Lower leg skin (tissue), 4 donors: ENCODE measurements at places on chromosomes 3 and 15. TPM values are rescaled to one million over a fixed set of nuclear protein-coding genes. Genes with fewer than 3 reads are reported as not detected.

GRCh38 chr3:152459118-152459515 lies 190.4 kb downstream of the MBNL1 start:
- no peak for DNase-seq

DNA sequence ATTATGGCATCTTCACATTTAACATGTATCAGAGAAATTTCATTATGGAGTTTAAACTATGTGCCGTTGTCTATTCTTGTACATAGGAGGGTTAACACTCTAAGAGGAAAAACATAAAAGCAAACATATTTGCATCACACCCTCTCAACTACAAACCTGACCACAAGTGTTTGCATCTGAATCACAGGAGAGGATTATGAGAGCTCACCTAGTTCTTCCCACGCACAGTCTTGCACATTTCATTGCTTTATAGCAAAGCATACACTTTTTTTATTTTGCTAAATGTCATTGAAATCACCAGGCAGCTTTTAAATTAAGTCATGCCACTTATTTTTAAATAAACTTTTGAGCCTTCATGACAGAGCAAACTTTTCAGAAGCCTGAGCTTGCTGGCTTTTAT lies 12.5 kb downstream of the TRAT1 start:
- no peak for DNase-seq

DNA sequence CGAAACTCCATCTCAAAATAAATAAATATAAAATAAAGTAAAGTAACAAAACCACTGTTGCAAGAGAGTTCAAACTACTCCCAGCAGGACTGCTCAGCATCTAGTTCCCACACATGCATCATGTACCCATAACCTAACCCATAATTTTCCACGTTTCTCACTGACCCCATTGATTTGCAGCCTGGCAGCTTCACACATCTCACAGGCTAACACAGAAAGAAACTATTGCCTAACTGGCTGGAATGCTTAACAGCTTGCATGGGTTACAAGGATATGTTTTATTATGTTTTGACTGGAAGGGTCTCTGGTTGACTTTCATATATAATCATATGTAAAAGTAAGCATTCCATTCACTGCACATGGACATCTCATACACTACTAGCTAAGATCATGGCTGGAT lies 55.6 kb upstream of the TBC1D23 start:
- DNase-seq = no peak

GRCh38 chr3:109687626-109688025 lies 350.3 kb upstream of the DPPA4 start:
- no peak for DNase-seq

Gene UMPS
- total RNA-seq = 13.4 TPM

- DNase-seq = peak; percentile 92
Measured at GRCh38 chr3:165206454-165207266, 10.5 kb upstream of the SLITRK3 start.

DNA sequence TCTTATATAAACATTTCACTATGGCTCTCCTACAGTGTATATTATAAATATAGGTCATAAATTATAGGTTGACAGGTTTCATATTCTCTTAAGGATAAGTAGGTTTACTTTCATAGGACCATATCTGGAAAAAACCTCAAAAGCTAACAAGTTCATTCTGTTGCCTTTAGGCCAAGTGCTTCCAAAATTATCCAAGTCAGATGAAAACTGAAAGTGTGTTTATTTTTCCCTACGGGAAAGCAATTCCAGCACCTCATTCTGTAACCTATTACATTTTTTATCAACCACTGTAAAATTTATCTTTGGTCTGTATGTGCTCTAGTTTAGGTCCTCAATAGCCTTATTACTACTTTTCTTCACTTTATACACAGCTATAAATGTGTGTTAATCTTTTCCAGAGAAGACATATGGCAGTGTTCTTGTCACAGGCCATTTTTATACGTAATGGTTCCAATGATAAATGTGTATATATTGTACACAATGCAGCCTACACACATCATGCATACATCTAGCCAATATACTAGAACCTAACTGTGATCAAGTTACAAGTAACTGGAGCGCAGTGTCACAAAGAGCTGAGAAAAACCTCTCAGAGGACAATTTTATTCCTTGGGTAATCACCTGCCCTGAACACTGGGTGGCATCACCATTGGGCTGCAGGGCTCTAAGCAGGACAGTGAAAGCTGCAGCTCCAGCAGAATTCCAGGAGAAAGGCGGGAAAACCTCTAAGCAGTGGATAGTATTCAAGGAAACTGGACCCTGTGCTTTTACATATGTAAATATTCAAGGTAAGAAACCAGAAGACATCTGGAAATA lies 251.3 kb downstream of the CTNNB1 start:
- no peak for DNase-seq

GRCh38 chr3:109819734-109820133 lies 482.4 kb upstream of the DPPA4 start:
- DNase-seq = no peak

DNA sequence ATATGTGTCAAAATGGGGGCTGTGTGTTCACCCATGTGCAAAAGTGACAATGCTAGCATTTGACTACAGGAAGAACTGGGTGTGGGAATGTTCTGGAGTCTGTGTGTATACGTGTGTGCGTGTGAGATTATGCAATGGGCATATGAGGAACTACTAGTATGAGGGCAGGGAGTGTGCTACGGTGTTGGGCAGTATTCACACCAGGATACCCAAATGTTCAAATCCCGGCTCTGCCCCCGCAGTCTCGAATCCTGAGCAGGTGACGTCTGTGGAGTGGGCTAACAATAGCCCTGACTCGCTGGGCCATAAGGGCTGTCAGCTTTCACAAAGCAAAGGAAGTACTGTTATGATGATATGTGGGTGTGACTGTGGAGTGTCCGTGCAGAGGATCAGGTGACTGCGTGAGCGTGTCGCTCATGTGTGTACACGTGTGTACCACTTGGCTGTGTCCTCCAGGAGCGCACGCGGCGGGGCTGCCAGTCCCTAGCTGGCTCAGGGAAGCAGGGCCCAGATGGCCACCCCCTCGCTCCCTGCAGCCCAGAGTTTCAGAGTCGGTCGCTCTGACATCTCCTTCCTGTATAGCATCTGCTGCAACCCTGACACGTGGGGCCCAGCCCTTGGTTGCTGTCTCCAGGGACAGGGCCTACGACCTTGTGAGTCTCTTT lies 27.2 kb downstream of the IQSEC1 start:
- DNase-seq = peak; percentile 39
